Activated CD4-positive, alpha-beta T cell treated with anti-CD3 and anti-CD28 coated beads, Interleukin-2, Interleukin-6, amounts not matched to agents 100 ng/mL and 50 ng/mL, durations not matched to agents 16 hours and 8 hours (primary cell): ENCODE measurements at places on chromosomes 5 and 9.
A peak's percentile ranks its signal among the peaks of the same experiment; 100 is the strongest.

DNA sequence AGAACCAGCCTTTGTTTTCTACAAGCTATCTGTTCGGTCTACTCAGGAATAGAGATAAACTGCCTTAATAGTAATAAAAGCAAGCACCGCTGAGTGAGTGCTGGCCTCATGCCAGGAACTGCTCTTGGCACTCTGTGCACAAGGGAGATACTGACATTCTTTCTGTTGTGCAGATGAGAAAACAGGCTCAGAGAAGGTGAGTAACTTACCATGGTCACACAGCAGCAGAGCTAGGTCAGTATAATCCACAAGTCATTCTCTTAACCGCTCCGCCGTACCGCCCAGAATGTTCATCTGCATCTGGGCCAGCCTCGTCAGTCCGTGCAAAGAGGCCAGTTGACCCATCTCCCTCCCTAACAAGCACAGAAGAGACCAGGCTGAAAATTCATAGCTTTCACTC lies 27.4 kb downstream of the QRFP start:
- no peak for DNase-seq

DNA sequence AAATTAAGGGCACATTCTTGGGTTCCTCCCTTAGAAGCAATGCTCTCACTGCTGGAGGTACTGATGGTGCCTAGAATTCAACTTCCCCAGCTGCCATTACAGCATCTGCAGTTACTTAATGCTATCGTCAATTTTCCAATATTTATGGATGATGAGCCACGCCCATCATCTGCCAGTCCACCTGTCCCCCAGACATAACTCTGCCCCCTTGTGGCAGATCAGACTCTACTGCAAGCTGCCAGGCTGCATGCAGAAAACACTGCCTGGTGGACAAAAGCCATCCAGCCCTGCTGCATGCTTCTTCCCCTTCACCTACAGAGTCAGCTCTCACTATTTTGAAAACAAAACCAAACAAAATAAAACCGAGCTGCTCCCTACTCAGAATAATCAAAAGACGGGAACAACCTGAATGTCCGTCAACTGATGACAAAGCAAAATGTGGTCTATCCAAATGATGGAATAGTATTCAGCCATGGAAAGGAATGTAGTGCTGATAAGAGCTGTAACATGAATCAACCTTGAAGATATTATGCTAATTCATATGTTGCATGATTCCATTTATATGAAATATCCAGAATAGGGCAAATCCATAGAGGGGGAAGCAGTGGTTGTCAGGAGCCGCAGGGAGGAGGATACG lies 66.4 kb downstream of the RETREG1 start:
- peak; percentile 69 for DNase-seq

- no peak for DNase-seq
Measured at GRCh38 chr5:142206801-142207200, 98.2 kb downstream of the NDFIP1 start.

DNA sequence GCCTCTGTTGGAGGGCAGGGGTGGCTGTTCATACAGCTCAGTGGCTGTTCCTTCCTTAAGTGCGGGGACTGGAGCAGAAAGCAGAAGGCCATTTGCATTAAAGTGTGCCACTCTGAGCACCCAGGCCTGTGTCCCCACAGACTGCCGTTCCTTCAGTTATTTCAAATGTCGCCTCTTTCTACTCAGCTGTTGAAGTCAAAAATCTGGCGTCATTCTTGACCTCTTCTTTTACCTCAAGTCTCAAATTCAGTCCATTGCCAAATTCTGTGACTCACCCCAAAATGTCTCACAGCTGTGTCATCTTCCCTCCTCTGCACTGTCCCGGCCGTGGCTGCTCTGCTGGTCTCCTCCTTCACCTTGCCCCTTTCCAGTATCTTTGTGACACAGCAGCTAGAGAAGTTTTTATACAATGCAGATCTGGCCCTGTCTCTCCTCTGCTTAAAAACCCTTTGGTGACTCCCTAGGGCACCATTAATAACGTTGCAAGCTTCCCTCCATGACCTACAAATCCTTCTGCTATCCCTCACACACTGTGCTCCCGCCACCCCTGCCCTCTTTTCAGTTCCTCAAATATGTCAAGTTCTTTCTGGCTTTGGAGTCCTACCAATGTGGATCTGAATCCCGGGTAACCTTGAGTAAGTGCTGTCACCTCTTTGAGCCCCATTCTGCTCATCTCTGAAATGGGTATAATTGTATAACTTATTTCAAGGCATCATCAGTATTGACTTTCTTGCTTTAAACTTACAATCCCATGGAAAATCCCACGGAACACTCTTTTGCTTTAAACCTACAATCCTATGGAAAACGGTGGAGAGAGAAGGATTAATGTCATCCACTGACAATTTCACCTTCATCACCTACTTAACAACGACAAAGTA lies 98.3 kb upstream of the BOD1 start:
- no peak for DNase-seq

- DNase-seq, result peak; percentile 1
Measured at GRCh38 chr9:87040410-87041009, 93.2 kb upstream of the GAS1 start.

DNA sequence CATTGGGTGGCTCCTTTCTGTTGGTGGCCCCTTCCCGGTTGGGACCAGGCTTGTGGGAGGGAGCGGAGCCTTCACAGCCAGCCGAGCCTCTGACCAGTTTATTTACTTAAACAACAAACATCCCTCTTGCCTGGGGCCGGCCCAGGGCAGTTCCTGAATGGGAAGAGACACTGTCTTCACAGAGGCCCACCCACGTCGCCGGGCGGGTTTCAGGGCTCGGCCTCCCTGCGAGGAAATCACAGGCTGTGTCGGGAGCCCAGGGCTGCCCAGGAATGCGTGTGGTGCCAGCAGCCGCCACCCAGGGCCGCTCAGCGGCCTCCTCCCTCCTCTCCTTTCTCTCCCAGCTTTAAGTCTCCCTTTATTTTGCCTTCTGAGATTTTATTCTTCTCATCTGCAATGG lies 132.5 kb downstream of the HSD17B3 start:
- no peak for DNase-seq

DNA sequence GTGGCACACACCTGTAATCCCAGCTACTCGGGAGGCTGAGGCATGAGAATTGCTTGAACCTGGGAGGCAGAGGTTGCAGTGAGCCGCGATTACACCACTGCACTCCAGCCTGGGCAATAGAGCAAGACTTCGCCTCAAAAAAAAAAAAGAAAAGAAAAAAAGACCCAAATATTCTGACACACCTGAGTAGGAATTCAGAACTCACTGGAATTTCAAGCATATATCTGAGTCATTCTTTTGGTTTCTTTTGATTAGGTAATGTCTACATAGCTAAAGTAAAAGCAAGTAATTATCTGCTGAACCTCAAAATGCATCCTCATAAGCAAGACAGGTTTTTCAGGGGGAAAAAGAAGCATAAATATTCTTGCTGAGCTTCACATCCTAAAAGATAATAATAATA lies 35.9 kb downstream of the ANKRD31 start:
- no peak for DNase-seq

GRCh38 chr5:179526978-179527377 lies 23.4 kb upstream of the RUFY1 start:
- no peak for DNase-seq
